ENCODE measurements at places on chromosomes 2 and 18.

DNA sequence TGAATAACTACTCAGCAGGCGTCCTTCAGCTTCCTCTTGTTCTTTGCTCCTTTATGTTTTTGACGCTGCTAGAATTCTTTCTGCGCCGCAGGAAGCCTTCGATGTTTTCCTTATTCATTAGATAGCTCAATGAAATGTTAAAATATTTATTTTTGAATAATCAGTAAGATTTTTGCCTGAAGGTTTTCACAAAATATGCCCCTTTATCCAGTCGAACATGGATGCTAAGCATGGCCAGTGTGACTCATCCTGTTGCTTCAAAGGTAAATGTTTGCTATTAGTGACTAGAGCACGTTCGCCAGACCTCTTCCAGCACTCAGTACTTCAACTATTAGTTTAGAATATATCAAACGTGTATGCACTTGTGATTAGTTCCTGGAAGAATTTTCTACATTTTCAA lies 7.6 kb upstream of the MEIS1 start:
- no peak for DNase-seq

DNA sequence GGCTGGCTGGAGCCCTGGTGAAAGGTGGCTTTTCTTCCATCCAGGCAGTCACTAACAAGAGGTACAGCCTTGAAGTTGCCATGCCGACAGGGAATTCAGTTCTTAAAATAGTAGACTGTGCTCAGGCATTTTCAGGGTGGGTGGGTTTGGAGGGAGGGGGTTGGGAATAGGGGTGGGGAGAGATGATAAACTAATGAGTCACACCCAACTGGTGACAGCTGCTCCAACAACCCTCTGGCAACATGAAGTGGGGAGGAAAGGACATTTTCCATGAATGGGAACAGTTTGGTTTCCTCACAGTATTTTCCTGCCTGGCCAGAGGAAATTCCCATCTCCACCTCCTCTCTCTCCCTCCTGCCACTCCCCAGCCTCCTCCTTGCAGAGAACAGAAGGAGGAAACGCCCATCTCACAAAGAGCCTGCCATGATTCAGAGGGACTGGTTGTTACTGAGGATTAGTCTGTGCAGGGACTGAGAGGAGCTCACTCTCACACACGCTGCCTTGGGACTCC lies 113.0 kb upstream of the SLC1A4 start:
- no peak for DNase-seq

DNA sequence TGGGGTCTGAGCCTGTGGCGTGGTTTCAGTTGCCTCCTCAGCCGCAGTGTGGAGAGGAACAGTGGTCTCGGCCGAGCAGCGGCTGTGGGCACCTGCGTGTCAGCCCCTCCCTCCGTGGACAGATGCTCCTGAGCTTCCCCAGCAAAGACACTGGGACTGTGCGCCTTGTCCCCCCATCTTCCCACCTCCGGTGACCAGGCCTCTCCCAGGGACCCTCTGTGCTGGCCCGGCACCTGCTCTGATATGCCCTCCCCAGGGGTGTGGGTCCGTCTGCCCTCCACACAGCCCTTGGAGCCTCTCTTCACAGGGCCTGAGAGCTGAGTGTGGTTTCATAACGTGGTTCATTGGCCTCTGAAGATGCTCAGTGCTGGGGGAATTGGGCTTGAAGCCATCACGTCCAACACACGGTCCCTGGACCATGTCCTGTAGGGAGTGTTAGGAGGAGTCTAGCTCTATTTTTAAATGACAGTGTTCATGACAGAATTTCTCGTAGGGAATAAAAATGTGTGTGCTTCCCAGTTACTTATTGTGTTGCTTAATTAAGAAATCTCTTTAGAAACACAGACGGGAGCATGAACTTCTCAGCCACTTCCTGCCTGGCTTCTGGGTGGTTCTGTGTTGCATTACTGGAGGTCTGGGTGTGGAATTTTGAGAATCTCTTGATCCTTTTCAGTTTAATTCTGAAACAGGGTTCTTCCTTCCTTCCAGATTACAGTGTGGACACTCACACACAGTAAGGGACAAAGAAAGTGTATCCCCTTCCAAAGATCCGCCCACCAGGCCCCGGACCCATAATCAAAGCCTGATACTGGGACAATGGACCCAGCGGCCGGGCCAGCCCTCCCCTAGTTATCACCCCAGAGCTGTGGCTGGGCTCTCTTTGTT lies 110.7 kb downstream of the NFATC1 start:
- DNase-seq: no peak

- DNase-seq: no peak
These were observed 33.5 kb upstream of the DAPL1 start for GRCh38 chr2:158761621-158762020.

GRCh38 chr2:241866790-241867645 lies 2.5 kb upstream of the RTP5 start:
- no peak for DNase-seq

GRCh38 chr2:130836501-130837174 lies at the start of gene ARHGEF4:
Gene ARHGEF4 (plus strand): TSS chr2:130836914. CDS start chr2:130836954, 40 bp downstream.
- DNase-seq: no peak

DNA sequence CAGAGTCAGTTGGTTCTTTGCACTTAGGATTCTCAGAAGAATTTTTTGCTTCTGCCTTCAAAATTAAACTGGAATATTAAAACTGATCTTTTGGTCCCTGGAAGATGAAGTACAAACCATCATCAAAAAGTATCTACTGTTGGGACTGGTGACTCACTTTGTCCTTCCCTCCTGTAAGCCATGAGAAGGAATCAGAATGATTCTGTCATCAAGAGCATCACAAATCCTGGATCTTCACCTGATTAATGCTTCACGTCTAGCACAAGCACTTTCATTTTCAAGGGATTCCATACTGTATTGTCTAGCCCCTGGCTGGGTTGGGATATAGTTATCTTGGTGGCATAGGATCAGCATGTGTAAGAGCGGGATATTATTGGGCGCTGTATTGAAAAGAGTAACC lies 69.3 kb upstream of the CYP1B1 start:
- DNase-seq: no peak

DNA sequence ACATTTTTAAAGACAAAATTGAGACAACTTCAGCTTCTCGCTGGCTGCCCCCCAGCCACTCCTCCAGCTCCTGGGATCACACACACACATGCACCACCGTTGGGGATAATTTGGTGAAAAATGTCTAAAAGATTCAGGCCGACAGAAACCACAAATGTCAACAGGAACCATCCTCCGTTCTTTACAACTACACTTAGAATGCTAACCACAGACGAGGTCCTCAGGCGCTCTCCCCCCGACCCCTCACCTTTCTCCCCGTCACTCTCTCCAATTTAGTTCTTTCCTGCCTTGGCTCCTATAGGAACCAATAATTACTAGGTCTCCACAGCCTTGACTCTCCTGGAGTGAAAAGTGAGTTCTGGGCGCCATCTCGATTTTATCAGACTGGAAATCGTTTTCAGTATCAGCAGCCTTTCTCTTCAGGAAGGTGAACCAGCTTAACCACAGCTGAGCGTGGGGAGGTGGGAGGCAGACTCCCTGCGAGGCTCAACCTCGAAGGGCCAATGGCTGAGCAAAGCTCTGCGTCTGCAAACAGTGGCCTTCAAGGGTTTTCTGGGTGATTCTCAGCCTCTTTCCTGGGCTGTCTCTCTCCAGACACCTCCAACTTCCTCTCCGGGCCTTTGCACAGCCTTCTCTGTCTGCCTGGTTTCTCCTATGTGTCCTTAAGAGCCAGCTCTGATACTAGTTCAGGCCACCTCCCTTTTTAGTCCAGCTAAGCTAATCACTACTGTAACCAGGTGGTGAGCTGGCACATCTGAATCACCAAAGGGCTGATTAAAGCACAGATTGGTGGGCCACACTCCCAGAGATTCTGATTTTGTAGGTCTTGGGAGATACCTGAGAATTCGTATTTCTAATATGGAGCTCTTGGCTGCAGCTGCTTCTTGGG lies 115.7 kb upstream of the COPS8 start:
- DNase-seq: no peak

- DNase-seq: no peak
These were observed 45.4 kb downstream of the RASGRP3 start for GRCh38 chr2:33521791-33522281.

DNA sequence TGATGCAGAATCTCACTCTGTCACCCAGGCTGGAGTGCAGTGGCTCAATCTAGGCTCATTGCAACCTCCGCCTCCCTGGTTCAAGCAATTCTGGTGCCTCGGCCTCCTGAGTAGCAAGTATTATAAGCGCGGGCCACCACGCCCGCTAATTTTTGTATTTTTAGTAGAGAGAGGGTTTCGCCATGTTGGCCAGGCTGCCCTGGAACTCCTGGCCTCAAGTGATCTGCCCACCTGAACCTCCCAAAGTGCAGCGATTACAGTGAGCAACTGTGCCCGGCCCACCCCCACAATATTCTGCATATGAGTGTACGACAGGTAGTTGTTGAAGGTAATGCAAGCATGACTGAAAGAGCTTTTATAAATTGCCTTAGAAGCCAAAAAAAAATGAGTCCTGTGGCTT lies 1.2 kb downstream of the WDR75 start:
- no peak for DNase-seq

DNA sequence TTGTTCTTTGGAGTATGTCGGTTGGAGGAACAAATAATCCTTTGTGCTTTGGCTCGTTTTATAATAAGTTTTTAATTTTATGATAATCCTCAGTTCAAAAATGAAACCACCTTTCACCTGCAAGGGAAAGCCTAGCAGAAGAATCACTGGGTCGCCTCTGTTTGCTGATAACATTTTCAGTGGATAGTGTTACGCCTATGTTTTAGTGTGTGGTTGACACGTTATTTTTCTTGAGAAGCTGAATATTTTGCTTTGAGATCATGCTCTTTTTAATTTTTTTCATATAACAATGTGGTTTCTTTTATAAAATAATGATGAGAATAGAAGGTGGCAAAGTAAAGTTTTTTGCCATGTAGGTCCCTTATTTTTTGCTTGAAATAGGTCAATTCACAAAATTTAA lies 172.7 kb upstream of the ZEB2 start:
- DNase-seq: no peak

GRCh38 chr18:70181015-70181414 lies 24.5 kb downstream of the RTTN start:
- no peak for DNase-seq

- no peak for DNase-seq
These were observed 3.9 kb upstream of the GPR75 start for GRCh38 chr2:53863538-53864227.

- no peak for DNase-seq
These were observed 75.2 kb upstream of the CD28 start for GRCh38 chr2:203631068-203631757.

- DNase-seq: no peak
These were observed 2.3 kb downstream of the SLC3A1 start for GRCh38 chr2:44277541-44277940.

GRCh38 chr2:10960606-10961489 lies 49.1 kb downstream of the KCNF1 start:
- DNase-seq: no peak

DNA sequence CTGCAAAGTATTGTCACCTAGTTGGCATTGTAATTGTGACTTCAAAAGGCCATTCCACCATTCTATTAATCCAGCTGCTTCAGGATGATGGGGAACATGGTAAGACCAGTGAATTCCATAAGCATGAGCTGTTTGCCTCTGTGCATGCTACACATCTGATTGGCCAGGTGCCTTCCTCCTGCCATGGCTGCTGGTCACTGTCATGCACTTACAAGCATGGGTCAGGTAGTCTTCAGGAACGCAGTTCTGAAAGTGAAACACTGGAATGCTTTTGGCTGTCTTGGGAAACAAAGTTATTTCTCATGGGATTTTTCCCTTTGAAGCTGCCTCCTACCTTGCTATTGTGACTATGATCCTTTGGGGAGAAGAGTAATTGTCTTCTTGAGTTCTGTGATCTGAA lies 267.6 kb downstream of the GBX2 start:
- DNase-seq: no peak

- peak; percentile 40 for DNase-seq
These were observed 39.5 kb upstream of the CYP1B1 start for GRCh38 chr2:38115216-38116032.

DNA sequence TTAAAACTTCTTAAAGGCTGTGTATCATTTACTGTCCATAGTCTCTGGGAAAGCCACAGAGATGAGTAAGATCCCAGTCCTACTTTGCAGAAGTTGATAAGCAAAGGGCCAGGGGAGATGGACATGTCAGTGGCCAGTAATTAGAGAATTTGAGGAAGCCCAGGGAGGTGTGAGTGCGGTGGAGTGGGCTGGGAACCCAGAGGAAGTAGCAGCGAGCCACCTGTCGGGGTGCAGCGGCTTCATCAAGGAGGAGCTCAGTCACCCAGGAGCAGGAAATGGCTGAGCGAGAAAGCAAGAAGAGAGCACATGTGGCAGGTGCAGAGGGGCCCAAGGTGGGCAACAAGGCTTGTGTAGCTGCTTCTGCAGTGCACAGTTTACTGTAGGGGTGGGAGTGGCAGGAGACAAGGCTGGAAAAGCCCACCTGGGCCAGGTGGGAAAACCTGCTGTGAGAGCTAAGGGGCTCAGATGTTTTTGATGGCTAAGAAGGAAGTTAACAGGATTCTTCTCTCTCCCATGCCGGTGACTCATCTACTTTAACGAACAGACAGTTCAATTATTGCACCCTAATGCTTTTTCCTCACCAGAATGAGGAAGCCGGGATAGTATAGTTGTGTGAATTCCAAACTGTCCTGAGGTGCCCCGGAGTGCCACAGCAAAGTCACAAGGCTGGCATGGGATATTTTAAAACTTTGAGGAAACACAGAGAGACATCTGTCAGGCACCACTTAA lies 34.8 kb upstream of the MGAT5 start:
- no peak for DNase-seq

- DNase-seq: no peak
These were observed 656.8 kb downstream of the METTL4 start for GRCh38 chr18:1914489-1914888.

- no peak for DNase-seq
These were observed 34.0 kb downstream of the CCDC195 start for GRCh38 chr2:224682134-224682533.
